ENCODE measurements at places on chromosomes 13 and 19.

DNA sequence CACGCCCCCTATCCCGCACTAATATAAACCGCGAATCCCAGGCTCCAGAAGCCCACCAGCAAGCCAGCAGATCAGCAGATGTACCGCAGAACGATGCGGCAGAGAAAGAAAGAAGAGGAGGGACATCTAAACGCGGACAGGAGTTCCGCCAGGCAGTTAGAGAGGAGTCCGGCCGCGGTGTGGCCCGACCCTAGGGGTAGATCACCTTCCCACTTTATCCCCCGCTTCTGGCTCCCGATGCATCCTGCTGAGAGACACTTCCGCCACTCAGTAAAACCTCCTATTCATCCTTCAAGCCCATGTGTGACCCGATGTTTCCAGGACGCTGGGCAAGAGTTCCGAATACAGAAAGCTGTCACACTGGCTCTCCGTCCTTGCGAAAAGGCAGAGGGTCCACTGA lies 1046.8 kb downstream of the SLITRK5 start:
- H3K27me3 ChIP-seq, result no peaks in the 10 kb centered on the region
- H3K4me3 ChIP-seq, result no peak overlapping the region
- H3K36me3 ChIP-seq, result no peaks in the 10 kb centered on the region
- DNase-seq, result no peak

DNA sequence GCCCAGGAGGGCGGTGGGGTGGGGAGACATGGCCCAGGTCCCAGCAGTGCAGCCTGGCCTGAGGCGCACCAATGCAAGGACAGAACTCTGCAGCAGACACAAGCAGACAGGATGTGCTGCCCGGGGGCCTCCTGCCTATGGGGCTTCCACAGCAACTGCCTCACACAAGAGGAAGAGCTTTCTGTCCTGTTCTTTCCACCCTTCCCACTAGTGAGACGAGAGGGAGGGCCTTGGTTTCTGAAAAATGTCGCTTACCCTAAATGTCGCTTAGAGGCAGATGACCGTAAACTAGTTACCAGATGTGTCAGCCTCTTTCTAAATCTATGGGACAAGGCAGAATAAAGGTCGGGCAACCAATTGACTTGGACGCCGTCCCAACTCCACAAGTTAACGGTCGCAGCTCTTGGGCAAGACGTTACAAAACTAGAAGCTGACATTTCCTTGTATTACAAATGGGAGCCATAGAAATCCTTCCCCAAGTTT lies at the start of gene LAIR1:
LAIR1 (minus strand) TSS at position 157 of the 483 bp plus-strand sequence; CDS start at position 30, 127 bp downstream.
- H3K27me3 ChIP-seq, result no peaks in the 10 kb centered on the region
- no peak within 1 kb of the TSS for H3K4me3 ChIP-seq
- H3K4me1 ChIP-seq, result no peaks in the 10 kb centered on the region

DNA sequence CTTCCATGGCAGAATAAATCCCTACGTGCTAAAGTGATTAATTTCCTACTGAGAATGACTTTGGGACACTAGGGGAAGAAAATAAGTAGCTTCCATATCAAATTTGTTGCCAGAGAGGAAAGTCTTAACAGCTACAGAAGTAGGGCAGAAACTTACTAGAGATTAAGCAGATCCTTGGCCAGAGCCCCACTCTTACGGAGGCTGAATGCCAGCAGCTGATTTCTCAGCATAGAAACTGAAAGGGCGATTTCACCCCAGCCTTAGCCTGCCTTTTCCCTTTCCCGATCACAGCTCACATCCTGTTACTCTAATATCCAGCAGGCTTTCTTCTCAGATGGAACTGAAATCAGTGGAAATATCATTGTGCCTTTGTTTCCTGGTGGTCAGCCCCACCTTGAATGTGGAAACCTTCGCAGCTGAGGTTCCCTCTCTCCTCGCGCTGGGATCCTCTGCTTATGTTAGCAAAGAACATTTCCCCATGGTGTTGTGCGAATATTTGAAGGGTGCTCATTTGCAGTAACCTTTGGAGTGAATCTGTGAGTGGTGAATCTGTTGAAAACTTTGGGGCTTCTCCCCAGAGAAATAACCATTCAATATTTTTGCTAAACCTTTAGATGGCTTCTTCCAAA lies 8.4 kb downstream of the FAM124A start:
- no peaks in the 10 kb centered on the region for H3K27me3 ChIP-seq
- no peaks in the 10 kb centered on the region for H3K4me1 ChIP-seq
- no peaks in the 10 kb centered on the region for H3K36me3 ChIP-seq
- no peak for DNase-seq

- no peak overlapping the region for H3K4me3 ChIP-seq
- no peak overlapping the region for H3K27ac ChIP-seq
- H3K27me3 ChIP-seq, result no peaks in the 10 kb centered on the region
- peaks cover 12% of the 10 kb centered on the region for H3K4me1 ChIP-seq
- H3K36me3 ChIP-seq, result no peaks in the 10 kb centered on the region
These were observed 224.7 kb downstream of the ZIC5 start for GRCh38 chr13:99746637-99747402.

DNA sequence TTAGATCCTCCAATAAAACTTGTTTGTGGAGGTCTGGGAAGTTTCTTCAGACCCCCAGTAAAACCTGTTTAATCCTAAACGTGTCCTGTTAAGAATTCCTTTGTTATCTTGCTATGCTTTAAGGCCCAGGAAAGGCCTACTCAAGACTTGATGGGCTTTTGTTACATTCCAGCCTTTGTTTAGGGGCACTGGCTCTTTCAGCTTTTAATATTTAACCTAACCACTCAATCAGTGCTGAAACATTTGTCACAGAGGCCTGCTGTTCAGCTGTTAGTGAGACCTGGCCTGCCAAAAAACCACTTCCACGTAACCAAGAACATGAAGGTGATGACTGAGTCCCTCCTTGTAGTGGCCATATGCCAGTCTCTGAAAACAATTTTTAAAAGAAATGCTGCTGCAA lies 41.7 kb downstream of the PCDH17 start:
- H3K4me3 ChIP-seq, result no peak overlapping the region
- no peaks in the 10 kb centered on the region for H3K27me3 ChIP-seq
- no peaks in the 10 kb centered on the region for H3K4me1 ChIP-seq
- no peaks in the 10 kb centered on the region for H3K36me3 ChIP-seq
- DNase-seq, result no peak

Measured in liver (tissue), 10 donors.